ENCODE measurements at places on chromosomes 4 and X. TPM values are rescaled to one million over a fixed set of nuclear protein-coding genes. Genes with fewer than 3 reads are reported as not detected.
A peak's percentile ranks its signal among the peaks of the same experiment; 100 is the strongest.

DNA sequence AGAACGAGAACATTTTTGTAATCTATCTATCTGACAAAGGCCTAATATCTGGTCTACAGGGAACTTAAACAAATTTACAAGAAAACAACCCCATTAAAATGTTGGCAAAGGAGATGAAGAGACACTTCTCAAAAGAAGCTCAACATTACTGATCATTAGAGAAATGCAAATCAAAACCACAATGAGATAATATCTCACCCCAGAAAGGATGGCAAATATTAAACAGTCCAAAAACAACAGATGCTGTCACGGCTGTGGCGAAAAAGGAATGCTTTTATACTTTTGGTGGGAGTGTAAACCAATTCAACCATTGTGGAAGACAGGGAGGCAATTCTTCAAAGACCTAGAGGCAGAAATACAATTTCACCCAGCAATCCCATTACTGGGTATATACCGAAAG lies 2284.8 kb downstream of the ARAP2 start:
- H3K4me1 ChIP-seq, result no peaks in the 10 kb centered on the region
- no peaks in the 10 kb centered on the region for H3K36me3 ChIP-seq
- H3K27ac ChIP-seq, result no peak overlapping the region
- H3K4me3 ChIP-seq, result no peak overlapping the region
- no peaks in the 10 kb centered on the region for H3K27me3 ChIP-seq
- DNase-seq, result no peak

TEX13B gene
- not detected for total RNA-seq

CC2D2A gene
- total RNA-seq, result 9.6 TPM

- H3K4me3 ChIP-seq, result peak overlapping the region; percentile 98
- no peaks in the 10 kb centered on the region for H3K36me3 ChIP-seq
- H3K4me1 ChIP-seq, result peaks cover 52% of the 10 kb centered on the region
- no peak for DNase-seq
- peak overlapping the region; percentile 99 for H3K27ac ChIP-seq
- no peaks in the 10 kb centered on the region for H3K27me3 ChIP-seq
Observed at GRCh38 chr4:39636531-39637184, 2.0 kb downstream of the SMIM14 start.

GRCh38 chrX:132631579-132632232 lies 142.9 kb upstream of the MBNL3 start:
- H3K4me3 ChIP-seq, result no peak overlapping the region
- H3K36me3 ChIP-seq, result no peaks in the 10 kb centered on the region
- no peaks in the 10 kb centered on the region for H3K4me1 ChIP-seq
- no peak overlapping the region for H3K27ac ChIP-seq
- no peak for DNase-seq
- H3K27me3 ChIP-seq, result no peaks in the 10 kb centered on the region

CXorf51A gene
- not detected for total RNA-seq

CT45A1 gene
- not detected for total RNA-seq

DNA sequence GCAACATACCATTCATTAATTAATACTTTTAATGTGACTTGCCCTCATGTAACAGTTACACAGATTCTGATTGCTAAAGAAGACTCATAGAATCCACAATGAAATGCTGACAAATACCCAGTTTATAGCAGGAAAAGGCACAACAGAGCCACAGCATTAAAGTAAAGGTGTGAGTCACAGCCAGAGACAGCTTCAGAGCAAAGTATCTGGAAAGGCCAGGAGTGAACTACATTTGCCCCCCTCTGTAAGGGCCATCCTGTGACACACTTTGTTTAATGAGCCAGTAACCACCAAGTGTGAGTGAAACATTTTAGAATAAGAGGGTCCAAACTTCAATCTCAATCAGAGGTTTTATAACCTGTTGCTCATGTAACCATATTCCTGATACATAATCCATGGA lies 133.8 kb upstream of the TACR3 start:
- no peaks in the 10 kb centered on the region for H3K36me3 ChIP-seq
- H3K4me1 ChIP-seq, result no peaks in the 10 kb centered on the region
- no peak overlapping the region for H3K27ac ChIP-seq
- no peak for DNase-seq
- no peaks in the 10 kb centered on the region for H3K27me3 ChIP-seq

DNA sequence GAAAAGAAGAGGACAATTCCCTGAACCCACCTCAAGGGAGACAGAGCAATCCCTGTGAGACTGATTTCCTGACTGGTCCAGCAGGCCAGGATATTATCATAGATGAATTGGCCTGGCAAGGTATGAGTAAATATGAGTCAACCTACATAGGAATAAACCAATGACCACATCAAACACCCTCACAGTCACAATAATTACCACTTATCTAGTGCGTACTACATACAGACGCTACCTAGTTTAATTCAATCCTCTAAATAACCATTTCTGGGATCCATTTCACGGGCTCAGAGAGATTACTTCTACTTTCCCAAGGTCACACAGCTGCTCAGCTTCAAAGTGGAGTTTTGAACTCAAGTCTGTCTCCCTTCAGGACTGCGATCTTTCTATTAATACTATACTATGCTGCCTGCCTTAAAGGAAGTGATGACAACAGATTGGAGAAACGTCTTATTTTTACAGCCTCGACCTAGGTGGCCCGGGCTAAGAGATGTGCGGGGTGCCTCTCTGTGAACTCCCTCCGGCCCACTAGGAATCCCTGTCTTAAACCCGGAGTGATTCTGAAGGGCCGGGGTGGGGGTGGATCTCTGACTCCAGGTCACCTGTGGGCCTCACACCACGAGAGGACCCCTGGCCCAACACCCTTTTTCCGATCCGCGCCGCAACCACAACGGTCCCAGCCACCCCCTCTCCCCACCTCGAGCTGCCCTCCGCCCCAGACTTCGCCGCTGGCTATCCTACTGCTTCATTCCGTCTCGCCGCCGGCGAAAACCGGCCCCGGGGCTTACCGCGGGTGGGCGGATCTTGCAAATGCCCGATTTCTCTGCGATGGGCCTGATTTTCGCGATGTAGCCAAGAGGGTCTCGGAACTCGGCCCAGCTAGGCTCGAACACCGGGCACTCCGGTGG lies 800 bp downstream of the KDM5C start:
- no peak for DNase-seq
- no peaks in the 10 kb centered on the region for H3K27me3 ChIP-seq
- H3K4me1 ChIP-seq, result peaks cover 40% of the 10 kb centered on the region
- peak overlapping the region; percentile 90 for H3K4me3 ChIP-seq

DNA sequence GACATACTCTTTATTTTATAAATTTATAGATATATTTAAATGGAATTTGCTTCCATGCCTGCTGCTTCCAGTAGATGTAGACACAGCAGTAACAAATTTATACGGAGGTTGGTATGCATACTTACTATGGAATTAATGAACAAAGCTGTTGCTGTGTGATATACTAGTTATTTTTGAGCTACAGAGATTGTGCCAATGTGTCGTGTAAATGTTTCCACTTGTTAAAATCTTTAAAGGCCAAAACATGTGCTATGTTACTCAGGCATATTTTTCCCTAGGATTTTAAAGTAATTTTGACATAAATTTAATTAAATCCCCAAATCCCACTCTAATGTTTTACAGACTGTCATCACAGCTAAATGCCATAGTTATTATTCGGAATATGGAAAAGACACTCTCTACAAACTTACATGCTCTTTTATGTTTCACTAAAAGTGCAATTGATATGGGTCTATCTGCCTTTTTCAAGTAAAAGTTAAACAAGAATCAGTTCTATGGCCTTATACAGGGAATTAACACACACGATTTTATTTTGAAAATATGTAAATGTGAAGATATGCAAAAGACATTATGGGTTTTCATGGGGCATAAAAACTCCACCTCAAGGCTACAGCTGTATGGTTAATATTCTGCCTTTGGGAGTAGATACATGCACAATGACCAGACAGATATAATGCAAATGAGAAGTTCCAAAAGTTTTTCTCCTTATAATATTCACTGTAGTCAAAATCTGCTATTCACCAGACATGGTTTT lies 256.8 kb downstream of the FSTL5 start:
- no peak for DNase-seq
- no peak overlapping the region for H3K4me3 ChIP-seq
- no peak overlapping the region for H3K27ac ChIP-seq
- no peaks in the 10 kb centered on the region for H3K27me3 ChIP-seq

RUFY3 gene
- 20.5 TPM for total RNA-seq

FOXR2 gene
- not detected for total RNA-seq

DNA sequence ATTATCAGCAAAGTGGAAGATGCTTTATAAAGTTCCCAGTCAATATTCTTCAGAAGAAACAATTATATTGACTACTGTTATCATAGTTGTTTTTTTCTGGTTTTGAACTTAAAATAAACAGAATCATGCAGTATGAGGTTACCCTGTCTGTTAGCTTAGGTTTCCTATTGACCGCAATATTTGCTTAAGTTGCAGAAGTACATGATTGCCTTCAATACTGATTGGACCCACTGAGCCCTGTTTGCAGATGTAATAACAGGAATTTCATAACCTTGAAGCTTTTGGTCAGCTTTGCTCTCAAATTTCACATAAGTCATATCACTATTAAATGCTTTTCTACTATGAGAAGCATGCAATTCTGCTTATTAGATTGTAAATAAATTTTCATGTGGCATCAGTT lies 229.1 kb upstream of the FSTL5 start:
- H3K36me3 ChIP-seq, result no peaks in the 10 kb centered on the region
- H3K4me3 ChIP-seq, result no peak overlapping the region
- H3K4me1 ChIP-seq, result no peaks in the 10 kb centered on the region
- no peak for DNase-seq
- H3K27me3 ChIP-seq, result no peaks in the 10 kb centered on the region
- H3K27ac ChIP-seq, result no peak overlapping the region

- no peak overlapping the region for H3K4me3 ChIP-seq
- H3K27ac ChIP-seq, result no peak overlapping the region
- peaks cover 4% of the 10 kb centered on the region for H3K36me3 ChIP-seq
- H3K4me1 ChIP-seq, result no peaks in the 10 kb centered on the region
- DNase-seq, result no peak
- no peaks in the 10 kb centered on the region for H3K27me3 ChIP-seq
Observed at GRCh38 chr4:124636788-124637187, 75.7 kb downstream of the ANKRD50 start.

- H3K27me3 ChIP-seq, result no peaks in the 10 kb centered on the region
- H3K27ac ChIP-seq, result no peak overlapping the region
- no peaks in the 10 kb centered on the region for H3K36me3 ChIP-seq
- H3K4me3 ChIP-seq, result no peak overlapping the region
- H3K4me1 ChIP-seq, result no peaks in the 10 kb centered on the region
- DNase-seq, result no peak
Observed at GRCh38 chrX:19912-20571, 261.1 kb upstream of the PLCXD1 start.

DNA sequence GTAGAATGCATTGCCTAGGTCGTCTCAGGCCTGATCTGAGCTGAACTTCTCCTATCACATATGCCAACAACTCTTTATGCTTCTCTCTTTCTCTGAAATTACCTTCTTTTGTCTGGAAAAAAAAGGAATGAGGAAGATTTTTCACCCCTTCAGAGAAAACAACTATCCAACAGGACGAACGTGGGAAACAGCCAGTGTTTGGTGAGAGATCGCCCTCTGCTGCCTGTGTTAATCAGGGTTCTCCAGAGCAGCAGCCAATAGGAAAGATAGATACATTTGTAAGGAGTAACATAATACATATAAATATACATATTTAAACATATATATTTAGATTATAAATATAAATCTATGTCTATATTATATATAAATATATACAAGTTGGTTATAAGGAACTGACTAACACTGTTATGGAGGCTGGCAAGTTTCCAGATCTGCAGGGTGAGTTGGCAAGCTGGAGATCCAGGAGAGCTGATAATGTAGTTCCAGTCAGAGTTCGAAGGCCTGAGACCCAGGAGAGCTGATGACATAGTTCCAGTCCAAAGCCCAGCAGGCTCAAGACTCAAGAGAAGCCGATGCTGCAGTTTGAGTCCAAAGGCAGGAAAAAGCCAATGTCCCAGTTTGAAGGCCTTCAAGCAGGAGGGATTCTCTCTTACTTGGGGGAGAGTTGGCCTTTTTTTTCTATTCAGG lies 13.3 kb downstream of the CETN2 start:
- no peak overlapping the region for H3K27ac ChIP-seq
- DNase-seq, result no peak
- no peak overlapping the region for H3K4me3 ChIP-seq
- no peaks in the 10 kb centered on the region for H3K27me3 ChIP-seq

DNA sequence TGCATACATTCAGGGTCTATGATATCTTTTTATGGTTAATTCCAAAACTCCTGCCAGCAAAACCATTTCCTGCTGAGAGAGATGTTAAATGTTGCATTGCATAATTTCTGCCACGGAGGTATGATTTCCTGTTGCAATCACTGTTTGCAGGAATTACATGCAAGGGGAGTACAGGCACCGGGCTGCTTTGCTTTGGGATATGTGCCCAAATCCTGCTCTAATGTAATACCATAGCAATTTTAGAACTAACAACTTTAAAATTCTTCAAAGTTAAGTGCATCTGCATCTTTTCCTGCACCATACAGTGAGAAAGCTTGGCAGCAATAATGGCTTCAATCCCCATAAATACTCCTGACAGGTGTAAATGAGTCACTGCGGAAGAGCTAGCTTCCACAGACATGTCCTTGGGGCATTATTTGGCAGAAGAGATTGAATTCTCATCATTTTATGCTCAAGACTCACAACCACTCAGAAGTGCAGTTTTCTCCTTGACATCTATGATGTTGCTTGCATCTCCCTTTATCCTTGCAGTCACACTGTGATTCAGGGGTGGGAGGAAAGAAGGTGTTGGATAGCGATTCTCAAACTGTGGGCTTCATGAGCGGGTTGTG lies 29.6 kb downstream of the TRIM2 start:
- no peaks in the 10 kb centered on the region for H3K27me3 ChIP-seq
- H3K36me3 ChIP-seq, result peaks cover 8% of the 10 kb centered on the region
- peak overlapping the region; percentile 42 for H3K27ac ChIP-seq
- H3K4me1 ChIP-seq, result peaks cover 39% of the 10 kb centered on the region
- no peak for DNase-seq

DNA sequence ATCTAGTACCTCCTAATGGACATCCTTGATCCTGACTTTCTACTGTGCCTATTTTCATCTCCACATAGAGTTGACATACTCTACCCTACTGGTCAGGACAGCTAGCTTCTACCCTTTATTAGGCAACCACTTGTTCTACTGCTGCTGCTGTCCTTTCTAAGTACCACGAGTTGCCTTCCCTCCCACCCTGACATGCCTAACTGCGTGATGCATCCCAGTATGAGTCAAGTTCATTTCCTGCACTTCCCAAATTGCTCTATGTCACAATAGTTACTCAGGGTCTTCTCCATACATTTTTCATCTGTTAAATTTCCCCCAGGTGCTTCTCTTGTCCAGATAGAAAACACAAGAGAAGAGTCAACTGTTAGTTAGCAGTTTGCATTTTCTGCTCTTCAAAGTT lies 133.4 kb downstream of the TBC1D19 start:
- no peak overlapping the region for H3K27ac ChIP-seq
- no peak for DNase-seq
- H3K4me1 ChIP-seq, result no peaks in the 10 kb centered on the region
- H3K4me3 ChIP-seq, result no peak overlapping the region

All from left ventricle myocardium inferior (tissue), 1 donor.